Hepatocyte (in vitro differentiated cells): ENCODE measurements at places on chromosomes 2 and 18. TPM values are rescaled to one million over a fixed set of nuclear protein-coding genes. Genes with fewer than 3 reads are reported as not detected.

AGBL5 gene
- total RNA-seq: 12.9 and 13.8 TPM in 2 replicates

SCN3A gene
- total RNA-seq: 13.2 and 14.5 TPM in 2 replicates

RTKN gene
- total RNA-seq: 66.1 and 74.2 TPM in 2 replicates

MAP4K3 gene
- total RNA-seq: 65.1 and 72.1 TPM in 2 replicates

CGREF1 gene
- 0.28 and 2.5 TPM in 2 replicates for total RNA-seq

GRCh38 chr2:185145316-185146121, 547.2 kb downstream of the ZNF804A start:
- no peak overlapping the region for H3K4me3 ChIP-seq
- H3K36me3 ChIP-seq: no peaks in the 10 kb centered on the region
- no peaks in the 10 kb centered on the region for H3K4me1 ChIP-seq
- H3K27me3 ChIP-seq: no peaks in the 10 kb centered on the region
- peak; percentile 5 for DNase-seq

GRCh38 chr2:120646994-120647393, 88.7 kb upstream of the GLI2 start:
- H3K27ac ChIP-seq: no peak overlapping the region
- no peaks in the 10 kb centered on the region for H3K27me3 ChIP-seq
- no peaks in the 10 kb centered on the region for H3K4me1 ChIP-seq
- H3K4me3 ChIP-seq: no peak overlapping the region
- no peak for DNase-seq

GRCh38 chr18:7452331-7452730, 114.8 kb upstream of the PTPRM start:
- H3K36me3 ChIP-seq: no peaks in the 10 kb centered on the region
- peak; percentile 68 for DNase-seq
- no peak overlapping the region for H3K4me3 ChIP-seq
- H3K27me3 ChIP-seq: no peaks in the 10 kb centered on the region

- DNase-seq: no peak
- no peaks in the 10 kb centered on the region for H3K27me3 ChIP-seq
- H3K36me3 ChIP-seq: no peaks in the 10 kb centered on the region
- no peak overlapping the region for H3K27ac ChIP-seq
- H3K4me1 ChIP-seq: peaks cover 12% of the 10 kb centered on the region
Measured at GRCh38 chr2:237431837-237432236, 17.9 kb upstream of the COL6A3 start.

- no peaks in the 10 kb centered on the region for H3K36me3 ChIP-seq
- H3K4me1 ChIP-seq: peaks cover 29% of the 10 kb centered on the region
- no peak overlapping the region for H3K4me3 ChIP-seq
- DNase-seq: no peak
Measured at GRCh38 chr2:159029936-159030335, 61.5 kb downstream of the TANC1 start.

DNA sequence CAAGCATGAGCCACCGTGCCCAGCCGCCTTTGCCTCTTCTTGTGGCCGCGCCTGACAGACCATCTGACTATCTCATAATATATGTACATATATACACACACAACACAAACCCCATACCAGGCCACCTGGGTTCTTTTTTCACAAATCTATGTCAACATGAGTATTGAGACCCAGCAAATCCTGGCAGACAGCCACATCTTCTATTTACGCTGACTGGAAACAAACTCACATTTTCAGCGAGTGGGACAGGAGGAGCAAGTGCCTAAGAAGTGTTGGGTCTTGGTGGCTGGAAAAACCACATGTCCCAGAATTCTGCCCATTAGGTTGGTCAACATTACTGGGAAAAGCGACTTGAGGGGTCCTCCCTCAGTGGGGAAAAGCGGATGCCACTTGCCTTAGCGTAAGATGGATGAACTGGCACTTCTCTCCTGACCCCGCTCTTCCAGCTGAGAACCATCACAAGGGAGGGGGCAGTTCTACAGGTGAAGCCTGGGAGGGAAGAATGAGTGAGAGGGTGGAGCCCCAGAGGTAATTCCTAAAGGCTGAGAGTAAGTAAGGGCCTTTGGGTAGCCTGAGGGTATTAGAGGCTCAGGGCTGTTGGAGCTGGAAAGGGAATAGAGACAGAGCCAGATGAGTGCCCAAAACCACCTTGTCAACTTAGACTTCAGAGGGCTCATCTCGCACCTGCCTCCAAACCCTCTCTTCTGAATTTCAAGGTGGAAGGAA, 1.9 kb downstream of the SCYGR3 start:
- H3K27ac ChIP-seq: no peak overlapping the region
- no peaks in the 10 kb centered on the region for H3K27me3 ChIP-seq
- no peak overlapping the region for H3K4me3 ChIP-seq
- H3K4me1 ChIP-seq: no peaks in the 10 kb centered on the region
- no peaks in the 10 kb centered on the region for H3K36me3 ChIP-seq
- DNase-seq: no peak

DNA sequence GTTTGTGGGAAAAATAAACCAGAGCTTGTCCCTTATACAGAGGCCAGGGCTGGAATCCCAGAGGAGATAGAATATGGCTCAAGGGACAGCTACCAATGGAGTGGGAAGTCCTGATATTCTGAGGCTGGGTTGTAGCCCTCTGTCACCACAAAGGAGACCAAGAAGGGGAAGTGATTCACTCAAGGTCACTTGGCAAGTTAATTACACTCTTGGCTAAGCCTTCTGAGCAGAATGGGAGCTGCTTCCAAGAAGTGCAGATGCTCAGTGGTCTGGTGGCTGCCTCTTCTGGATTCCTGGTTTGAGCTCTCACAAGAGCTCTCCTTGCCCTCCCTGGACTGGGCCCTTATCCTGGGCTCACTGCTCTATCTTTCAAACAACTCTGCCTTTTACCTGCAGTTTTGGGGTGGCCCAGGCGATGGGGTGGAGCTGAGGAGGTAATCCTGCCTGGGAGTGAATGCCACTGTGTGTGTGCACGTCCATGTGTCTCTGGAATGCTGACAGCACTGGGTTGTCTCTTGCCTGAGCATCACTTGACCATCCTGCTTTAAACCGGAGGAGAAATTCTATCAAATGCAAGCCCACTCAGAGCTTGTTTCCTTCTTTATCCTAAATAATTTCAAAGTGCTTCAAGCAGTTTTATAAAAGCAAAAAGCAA, 168.2 kb downstream of the KCNS3 start:
- H3K36me3 ChIP-seq: no peaks in the 10 kb centered on the region
- no peak for DNase-seq
- H3K4me1 ChIP-seq: no peaks in the 10 kb centered on the region
- H3K27ac ChIP-seq: no peak overlapping the region
